ENCODE measurements at places on chromosomes 7 and 10. TPM values are rescaled to one million over a fixed set of nuclear protein-coding genes. Genes with fewer than 3 reads are reported as not detected.

ASAH2 gene
- 11.8 TPM for total RNA-seq

CCL24 gene
- 0.45 TPM for total RNA-seq

FBXL13 gene
- 27.4 TPM for total RNA-seq

TMEM213 gene
- total RNA-seq, result not detected

OSBPL3 gene
- total RNA-seq, result 37.2 TPM

OR9A2 gene
- not detected for total RNA-seq

SLC26A5 gene
- not detected for total RNA-seq

GNAT3 gene
- total RNA-seq, result not detected

EMX2 gene
- not detected for total RNA-seq

SMARCD3 gene
- total RNA-seq, result 3.6 TPM

CTAGE15 gene
- total RNA-seq, result not detected

PTPN20 gene
- not detected for total RNA-seq

CTAGE8 gene
- total RNA-seq, result 0.11 TPM

EPHB4 gene
- 82.1 TPM for total RNA-seq

PNLIP gene
- 1.1 TPM for total RNA-seq

INMT gene
- 0.11 TPM for total RNA-seq

PLEKHS1 gene
- total RNA-seq, result not detected

MEOX2 gene
- not detected for total RNA-seq

AEBP1 gene
- total RNA-seq, result 0.87 TPM

TAS2R3 gene
- 1.2 TPM for total RNA-seq

AGBL3 gene
- 2.1 TPM for total RNA-seq

CLDN4 gene
- total RNA-seq, result 0.63 TPM

HELLS gene
- total RNA-seq, result 40.8 TPM

MRM2 gene
- total RNA-seq, result 50.2 TPM
